ENCODE measurements at places on chromosomes 2 and 18.

- DNase-seq: no peak
Measured at GRCh38 chr2:118122594-118123281, 34.5 kb downstream of the INSIG2 start.

DNA sequence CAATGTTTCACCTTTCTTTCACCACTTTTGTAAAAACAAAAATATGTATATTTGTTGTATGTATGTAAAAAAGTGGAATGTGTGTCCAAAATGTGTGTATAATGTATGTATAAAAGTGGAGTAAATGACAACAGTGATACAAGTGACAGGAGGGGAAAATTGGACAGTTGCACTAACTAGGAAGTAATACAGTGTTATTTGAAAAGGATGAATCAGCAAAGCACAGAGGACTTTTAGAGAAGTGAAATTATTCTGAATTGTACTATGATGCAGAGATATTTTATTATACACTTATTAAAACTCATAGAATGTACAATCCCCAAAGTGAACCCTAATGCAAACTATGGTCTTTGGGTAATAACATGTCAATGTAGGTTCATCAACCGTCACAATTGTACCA is 331.3 kb upstream of the CNTNAP5 start:
- no peak for DNase-seq

DNA sequence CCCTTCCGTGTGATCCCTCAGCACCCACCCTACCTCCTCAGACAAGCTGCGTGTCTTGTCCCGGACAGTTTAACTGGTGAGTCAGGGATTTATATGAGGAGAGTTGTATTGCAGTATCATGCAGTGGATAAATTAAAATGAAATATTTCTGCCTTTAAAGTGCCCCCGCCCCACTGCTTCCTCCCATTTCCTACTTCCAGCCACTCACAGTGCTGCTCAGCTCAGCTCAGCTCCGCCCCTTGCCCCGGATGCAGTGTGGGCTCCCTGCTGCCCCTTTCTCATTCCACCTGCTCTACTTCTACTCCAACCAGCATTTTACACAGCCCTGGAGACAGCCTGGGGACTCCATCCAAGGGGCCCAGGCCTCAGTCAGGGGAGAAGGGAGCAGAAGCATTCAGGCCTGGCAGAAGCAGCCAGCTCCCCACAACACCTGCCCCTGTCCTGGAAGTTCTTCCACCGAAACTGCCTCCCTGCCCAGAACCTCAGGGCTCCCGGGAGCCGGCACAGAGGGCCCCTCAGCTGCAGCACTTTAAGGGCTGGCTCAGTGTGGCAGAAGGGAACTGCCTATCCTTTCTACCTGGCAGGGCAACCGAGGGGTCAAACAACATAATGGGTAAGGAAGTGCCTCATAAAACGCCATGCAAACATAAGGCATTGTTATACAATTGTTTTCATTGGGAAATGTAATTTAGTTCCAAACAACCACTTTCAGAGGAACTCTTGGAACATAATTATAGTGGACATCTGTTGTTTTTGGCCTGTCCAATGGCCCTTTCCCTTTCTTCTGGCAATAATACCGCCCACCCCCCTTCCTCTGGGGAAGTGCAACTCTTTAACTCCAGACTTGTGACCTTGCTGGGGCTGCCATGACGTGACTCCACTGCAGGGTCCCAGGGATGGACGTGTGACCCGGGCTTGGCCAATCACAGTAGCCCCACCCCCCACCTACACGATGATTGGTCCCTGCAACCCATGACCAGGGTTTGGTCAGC is 102.3 kb downstream of the LIPG start:
- no peak for DNase-seq

DNA sequence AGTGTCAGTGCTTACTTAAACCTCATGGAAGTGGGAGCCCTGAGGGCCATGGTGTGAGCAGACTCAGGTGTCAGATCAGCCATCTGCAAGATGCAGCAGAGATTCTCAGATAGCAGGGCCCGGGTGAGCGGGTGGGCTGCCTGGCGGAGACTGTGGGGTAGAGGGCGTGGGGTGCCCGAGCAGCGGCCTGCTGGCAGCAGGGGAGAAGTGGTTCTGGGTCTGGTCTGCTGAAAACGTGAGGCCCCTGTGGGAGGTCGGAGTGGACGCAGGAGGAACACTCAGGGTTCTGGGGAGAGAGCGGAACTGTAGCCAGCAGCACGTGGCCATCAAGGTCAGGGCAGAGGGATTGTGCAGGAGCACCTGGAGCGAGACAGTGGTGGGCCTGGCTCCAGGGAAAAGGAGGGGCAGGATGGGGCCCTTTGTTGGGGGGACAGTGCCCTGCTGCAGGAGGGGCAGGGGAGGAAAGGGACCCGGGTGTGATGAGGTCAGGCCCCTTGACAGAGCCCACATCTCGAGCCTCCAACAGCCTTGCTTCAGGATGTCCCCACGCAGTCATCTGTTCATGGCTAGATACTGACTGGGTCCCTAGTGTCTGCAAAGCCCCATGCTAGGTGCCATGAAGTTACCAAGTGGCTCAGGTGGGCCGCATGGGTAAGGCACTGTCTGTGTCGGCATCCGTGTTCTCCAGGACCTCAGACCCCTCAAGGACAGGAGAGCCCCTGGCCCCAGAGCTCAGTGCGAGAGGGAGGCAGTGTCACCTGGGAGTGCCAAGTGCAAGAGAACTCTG is 2.7 kb upstream of the ESPNL start:
- DNase-seq: no peak

DNA sequence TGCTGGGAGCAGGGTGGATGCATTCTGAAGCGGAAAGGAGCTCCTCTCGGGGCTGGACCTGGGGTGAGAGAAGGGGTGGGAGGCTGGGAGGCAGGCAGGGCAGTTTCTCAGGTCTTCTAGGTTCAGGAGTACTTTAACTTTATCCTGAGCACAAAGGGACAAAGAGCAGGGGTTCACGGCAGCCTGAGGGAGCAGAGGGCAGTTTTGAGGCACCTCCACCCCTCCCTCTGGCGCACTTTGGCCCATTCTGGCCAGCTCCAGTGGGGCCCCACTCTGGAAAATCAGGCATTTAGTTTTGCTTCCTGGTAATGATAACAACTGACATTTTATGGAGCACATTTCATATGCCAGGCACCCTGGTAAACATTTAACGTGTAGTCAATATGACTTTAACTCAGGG is 14.3 kb downstream of the B3GNT7 start:
- no peak for DNase-seq

GRCh38 chr2:157395811-157396210 is 48.1 kb downstream of the CYTIP start:
- no peak for DNase-seq

- no peak for DNase-seq
Measured at GRCh38 chr2:167972746-167973145, 274.6 kb downstream of the STK39 start.

DNA sequence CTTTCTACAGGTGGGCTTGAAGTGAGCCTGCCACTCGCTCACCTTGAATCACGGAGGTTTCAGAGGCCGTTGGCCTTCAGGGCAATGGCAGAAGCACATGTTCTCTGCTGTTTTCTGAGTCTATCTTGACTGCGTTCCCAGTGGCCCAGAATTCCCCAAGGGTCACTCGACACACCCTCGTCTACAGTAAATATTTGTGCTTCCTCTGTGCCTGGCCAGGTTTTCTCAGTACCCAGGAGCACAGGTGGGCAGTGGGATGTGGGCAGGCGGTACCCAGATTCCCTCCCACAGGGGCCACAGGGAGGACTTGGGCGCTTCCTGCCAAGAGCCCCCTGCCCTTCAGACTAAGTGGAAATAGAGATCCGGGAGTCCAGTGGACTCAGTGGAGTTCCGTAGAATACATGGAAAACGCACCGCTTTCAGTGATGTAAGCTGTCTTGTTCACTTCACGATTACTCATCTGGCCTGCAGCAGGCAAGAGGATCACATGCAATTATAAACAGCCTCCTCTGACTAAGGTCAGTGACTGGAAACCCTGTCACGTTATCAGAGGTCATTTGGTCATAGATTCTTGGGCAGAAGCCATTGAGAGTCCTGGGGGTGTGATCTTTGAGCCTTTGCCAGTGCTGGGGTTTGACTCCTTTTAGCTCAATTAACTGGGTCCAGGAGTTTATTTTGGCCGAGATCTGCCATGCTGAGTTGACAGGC is 179.8 kb downstream of the NEDD4L start:
- no peak for DNase-seq

- no peak for DNase-seq
Measured at GRCh38 chr2:238511614-238511950, 84.9 kb downstream of the ASB1 start.

DNA sequence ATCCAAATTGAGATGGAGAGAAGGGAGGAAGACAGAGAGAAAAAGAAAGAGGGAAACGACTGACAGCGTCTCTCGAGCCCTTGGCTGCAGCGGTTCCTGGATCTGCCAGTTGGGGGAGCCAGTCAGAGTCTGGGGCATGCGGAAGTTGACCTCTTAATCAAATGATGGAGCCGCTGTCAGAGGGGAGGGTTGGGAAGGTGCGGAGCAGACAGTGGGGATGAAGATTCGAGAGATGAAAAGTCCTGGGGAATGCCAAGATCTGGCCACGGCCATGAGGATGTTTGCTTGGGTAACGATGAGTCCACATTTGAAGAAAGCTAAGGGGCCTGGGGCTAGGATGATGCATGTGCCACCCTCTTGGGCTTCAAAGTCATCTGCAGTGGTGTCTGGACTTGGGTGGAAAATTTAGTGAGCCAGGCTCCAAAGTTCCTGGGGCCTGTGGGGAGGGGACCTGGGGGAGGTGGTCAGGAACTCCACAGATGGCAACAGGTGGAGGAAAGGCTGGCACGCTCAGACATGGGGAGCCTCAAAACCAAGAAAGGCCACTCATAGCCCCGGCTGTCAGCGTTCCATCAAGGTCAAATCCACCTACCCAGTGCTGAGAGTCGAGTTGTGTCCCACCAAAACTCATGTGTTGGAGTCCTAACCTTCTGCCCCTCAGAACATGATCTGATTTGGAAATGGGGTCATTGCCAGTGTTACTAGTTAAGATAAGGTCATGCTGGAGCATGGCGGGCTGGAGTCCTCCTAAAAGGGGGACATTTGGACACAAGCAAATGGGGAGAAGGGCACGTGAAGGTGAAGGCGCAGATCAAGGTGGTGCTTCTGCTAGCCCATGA is 200.1 kb downstream of the NDUFA10 start:
- DNase-seq: no peak

DNA sequence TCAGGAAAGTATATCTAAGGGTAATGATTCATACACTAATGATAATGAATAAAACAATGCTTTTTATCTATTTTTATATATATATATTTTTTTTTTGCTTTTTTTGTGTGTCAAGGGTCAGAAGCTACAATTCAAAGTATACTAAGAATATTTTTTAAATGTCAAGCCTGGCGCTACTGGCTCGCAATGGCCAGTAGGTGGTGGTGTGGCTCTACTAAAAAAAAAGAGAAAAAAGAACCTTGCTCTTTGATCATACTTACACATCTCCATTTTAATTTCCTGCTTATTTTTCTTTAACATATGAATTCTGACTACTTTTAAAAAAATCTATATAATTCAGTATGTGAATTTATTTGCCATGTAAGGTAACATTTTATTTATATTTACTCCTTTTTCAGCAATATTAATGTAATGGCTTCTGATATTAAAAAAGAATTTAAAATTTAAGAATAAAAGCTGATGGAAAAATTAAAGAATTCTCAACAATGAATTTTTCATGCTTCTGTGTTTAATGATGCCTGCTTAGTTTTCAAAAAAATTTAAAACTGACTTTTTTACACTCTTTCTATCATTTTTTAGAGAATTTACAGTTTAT is 232.9 kb downstream of the GULP1 start:
- no peak for DNase-seq

GRCh38 chr2:80519699-80520291 is 215.2 kb upstream of the LRRTM1 start:
- DNase-seq: no peak

DNA sequence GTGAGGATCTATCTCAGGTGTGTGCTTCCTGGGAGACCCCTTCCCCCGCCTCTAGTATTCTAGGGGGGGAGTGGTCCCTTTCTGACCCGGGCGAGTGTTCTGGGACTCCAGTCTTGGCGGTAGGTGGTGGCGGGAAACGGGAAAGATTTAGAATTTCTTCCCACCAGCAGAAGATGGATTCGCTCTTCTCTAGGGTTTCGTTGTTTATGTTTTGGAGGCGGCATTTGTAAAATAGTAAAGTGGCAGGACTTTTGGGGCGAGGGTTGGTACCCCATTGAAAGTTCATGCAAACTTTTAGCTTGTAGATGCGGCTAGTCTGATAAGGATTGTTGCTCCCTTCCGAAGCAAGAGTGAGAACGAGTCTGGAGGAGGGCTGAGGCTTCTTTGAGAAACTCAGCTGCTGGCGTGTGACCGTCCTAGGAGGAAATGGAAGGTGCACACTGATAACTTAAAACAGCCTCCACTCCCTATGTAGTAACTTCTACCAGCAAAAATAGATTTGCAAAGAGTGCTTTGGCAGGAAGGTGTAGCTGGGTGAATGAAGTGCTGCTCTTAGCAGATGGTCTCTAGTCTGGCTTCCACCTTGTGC is 412 bp downstream of the GPD2 start:
- DNase-seq: no peak

DNA sequence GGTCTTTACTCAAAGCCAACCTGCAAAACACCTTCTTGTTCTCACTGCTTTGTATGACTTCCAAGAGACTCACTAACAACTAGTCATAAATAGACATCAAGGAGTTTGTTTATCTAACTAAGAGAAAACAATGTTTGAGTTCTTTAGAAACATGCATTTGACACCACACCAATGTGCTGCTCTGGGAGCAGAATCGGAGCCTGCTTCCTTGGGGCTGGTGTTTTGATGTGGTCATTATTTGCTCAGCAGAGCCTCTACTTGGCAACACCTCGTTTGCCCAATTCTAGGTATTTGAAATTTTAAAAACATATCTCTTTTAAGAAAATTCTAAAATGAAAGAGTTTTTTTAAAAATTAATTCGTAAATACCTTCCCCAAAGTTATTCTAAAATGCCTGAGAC is 167.5 kb downstream of the BCL2 start:
- no peak for DNase-seq

DNA sequence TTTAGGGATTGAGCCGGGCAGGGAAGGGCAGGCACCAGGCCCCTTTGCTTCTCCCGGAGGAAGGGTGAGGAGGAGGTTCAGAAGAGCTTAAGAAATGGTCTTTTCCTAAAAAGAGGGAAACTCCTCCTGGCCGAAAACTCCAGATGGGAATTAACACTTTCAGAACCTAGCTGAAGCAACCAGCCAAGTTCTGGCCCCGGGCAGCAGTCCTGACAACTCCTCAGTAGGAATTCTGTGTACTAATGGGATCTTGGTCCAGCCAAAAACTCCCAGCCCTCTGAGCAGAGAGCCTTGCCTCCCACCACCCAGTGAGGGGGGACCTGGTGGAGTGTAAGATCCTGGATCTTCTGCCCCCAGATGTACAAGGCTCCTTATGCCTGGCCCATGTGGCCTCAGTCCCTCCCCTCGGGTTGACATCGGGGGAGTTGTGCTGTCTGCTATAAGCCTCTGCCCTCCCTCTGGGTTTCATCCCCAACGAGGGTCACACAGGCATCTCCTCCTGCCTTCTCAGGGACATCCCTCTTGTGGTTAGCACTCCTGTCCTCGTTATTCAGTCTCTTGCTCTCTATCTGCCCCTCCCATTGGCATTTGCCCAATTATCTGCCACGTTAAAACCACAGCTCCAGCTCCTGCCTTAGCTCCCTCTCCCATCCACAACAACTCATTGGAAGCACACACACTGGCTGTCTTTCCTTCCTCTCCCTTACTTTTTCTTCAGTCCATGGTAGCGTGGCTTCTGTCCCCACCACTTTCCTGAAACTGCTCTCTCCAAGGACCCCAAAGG is 184.6 kb downstream of the CYP26B1 start:
- DNase-seq: no peak

Measured in stimulated activated CD8-positive, alpha-beta memory T cell treated with anti-CD3 and anti-CD28 coated beads, Interleukin-4, amount 100 ng/mL, for 4 hours (primary cell).